ENCODE measurements at places on chromosomes 16 and 17.

GRCh38 chr16:50666658-50667496 is 14.2 kb downstream of the SNX20 start:
- peak; percentile 60 for DNase-seq

DNA sequence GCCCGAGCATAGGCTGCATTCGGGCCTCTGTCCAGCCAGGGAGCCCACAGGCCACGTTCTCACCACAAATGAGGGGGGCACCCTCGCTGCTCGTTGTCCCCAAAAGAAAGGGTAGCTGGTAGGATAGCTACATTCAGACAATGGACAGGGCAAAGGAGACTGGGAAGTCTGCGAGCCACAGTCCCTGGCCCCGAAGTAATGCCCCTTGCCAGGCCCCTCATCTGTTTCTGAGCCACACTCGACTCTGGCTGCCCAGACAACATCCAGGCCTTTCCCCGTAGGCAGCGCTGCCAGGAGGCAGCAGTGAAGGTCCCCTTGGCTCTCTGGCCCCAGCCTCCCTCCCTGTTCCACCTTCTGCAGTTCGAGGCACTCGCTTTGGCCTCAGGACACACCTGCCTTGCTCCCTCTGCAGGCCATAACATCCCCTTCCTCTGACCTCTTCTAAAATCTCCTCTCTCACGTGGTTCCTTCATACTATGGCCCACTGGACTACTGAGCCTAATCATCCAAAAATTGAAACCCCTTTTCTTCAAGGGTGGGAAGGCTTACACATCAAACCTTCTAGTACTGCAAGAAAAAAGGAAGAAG is 12.2 kb downstream of the AIPL1 start:
- no peak for DNase-seq

GRCh38 chr16:2512735-2513404 is 882 bp upstream of the ATP6V0C start:
- no peak for DNase-seq

DNA sequence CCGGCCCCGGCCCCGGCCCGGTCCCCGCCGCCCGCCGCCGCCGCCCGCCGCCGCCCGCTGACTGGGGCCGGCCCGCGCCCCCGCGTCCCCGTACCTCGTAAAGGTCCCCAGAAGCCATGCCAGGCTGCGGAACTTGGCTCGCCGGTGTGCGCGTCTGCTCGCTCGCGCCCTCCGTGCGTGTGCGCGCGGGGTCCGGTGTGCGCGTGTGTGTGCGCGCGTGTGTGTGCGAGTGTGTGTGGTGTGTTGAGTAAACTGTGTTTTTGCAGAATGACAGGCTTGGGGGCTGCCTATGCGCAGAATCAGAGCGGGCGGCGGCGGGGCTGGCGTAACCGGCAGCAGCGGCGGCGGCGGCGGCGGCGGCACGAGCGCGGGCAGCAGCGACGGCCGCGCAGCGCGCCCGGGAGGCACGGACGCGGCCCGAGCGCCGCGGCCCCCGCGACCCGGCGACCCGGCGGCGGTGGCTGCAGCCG is 307 bp downstream of the CDYL2 start:
- DNase-seq, result peak; percentile 72

DNA sequence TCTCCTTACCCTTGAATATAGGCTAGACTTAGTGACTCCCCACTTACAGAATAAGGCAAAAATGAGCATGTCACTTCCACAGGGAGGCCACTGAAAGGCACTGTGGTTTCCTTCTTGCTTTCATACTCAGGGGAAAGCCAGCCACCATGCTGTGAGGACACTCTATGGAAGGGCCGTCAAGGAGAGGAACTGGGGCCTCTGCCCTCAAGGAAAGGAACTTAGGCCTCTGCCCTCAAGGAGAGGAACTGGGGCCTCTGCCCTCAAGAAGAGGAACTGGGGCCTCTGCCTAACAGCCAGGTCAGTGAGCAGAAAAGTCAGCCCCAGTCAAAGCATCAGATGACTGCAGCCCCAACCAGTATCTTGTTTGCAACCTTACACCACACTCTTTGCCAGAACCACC is 30.1 kb downstream of the VPS35 start:
- no peak for DNase-seq

DNA sequence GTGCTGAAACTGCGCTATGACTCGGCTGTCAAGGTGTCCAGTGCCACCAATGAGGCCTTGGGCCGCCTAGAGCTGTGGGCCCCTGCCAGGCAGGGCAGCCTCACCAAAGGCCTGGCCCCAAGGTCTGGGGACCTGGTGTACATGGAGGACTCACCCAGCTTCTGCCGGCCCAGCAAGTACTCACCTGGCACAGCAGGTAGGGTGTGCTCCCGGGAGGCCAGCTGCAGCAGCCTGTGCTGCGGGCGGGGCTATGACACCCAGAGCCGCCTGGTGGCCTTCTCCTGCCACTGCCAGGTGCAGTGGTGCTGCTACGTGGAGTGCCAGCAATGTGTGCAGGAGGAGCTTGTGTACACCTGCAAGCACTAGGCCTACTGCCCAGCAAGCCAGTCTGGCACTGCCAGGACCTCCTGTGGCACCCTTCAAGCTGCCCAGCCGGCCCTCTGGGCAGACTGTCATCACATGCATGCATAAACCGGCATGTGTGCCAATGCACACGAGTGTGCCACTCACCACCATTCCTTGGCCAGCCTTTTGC is 25.0 kb downstream of the WNT9B start:
- no peak for DNase-seq

Measured in stimulated activated CD4-positive, alpha-beta T cell treated with anti-CD3 and anti-CD28 coated beads, Interleukin-2, amount 100 ng/mL, for 24 hours (primary cell).